Stimulated activated CD8-positive, alpha-beta memory T cell treated with anti-CD3 and anti-CD28 coated beads, Interleukin-15, amount 100 ng/mL, for 48 hours (primary cell): ENCODE measurements at places on chromosomes 5 and 9.

- no peak for DNase-seq
Measured at GRCh38 chr9:87678650-87679355, 47.1 kb upstream of the CTSL start.

DNA sequence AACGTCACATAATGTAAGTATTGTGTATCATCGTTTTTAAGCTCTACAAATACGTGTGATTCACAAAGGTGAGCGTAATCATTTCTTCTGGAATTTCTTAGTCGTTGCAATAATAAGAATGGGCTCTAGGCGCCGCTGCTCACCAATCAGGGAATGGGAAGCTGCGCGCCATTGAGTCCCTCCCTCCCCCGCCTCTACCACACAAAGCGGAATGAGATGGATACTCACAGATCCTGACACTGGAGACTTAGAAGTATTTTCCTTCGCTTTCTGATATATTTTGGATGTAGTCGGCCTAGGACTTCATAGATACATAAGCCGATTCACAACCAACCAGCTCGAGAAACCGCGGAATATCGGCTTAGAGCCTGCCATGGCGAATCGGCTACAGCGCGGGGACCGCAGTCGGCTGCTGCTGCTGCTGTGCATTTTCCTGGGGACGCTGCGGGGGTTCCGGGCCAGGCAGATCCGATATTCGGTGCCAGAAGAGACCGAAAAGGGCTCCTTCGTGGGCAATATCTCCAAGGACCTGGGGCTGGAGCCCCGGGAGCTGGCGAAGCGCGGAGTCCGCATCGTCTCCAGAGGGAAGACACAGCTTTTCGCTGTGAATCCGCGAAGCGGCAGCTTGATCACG is at the start of gene PCDHGA11:
Gene PCDHGA11 (plus strand): TSS at position 197 of the 634 bp plus-strand sequence. CDS start 177 bp downstream, at position 374.
- no peak for DNase-seq

DNA sequence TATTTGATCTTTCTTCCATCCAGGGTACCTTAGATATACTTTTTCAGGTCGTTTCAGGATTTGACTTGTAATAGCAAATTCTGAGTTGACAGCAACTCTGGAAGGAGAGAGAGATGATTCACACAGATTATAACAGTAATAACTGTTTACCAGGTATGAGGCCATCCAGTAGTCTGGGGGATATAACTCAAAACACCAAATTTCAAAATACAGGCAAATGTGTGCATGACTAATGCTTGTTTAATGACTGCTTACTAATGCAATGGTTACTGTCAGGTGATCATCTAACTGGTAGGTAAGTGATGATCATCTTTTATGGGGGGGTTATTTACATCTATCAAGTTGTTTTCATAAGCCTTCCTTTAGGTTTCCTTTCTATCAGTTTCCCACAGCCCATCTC is 412.3 kb downstream of the MAT2B start:
- no peak for DNase-seq

DNA sequence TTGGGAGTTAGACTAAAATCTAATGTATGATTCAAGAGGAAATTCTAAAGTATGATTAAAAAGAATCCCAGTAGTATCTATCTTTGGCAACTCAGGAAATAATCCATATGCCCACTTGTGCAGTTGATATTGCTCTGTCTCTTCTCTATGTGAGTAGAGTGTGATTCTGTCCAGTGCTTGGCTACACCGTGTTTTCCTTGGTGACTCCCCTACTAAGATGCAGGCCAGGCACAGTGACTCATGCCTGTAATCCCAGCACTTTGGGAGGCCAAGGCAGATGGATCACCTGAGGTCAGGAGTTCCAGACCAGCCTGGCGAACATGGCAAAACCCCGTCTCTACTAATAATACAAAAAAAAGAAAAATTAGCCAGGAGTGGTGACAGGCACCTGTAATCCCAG is 495.4 kb downstream of the MAT2B start:
- no peak for DNase-seq

DNA sequence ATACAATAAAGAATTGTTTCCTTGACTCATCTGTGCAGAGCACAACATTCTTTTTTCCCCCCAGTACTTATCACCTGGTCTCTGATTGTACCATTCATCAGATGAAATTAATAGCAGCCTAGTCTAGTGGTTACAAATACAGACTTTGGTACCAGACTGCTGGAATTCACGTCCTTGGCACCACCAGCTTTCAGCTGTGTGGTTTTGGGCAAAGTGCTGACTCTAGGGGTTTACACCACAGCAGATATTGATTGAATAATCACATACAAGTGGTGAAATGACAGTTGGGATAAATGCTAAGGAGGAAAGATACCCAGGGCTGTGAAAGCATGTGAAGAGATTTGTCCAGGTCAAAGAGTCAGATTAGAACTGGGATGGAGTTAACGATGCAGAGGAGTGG is 79.3 kb upstream of the ATP10B start:
- no peak for DNase-seq
